ENCODE measurements at places on chromosomes 6 and 20.
A peak's percentile ranks its signal among the peaks of the same experiment; 100 is the strongest.

DNA sequence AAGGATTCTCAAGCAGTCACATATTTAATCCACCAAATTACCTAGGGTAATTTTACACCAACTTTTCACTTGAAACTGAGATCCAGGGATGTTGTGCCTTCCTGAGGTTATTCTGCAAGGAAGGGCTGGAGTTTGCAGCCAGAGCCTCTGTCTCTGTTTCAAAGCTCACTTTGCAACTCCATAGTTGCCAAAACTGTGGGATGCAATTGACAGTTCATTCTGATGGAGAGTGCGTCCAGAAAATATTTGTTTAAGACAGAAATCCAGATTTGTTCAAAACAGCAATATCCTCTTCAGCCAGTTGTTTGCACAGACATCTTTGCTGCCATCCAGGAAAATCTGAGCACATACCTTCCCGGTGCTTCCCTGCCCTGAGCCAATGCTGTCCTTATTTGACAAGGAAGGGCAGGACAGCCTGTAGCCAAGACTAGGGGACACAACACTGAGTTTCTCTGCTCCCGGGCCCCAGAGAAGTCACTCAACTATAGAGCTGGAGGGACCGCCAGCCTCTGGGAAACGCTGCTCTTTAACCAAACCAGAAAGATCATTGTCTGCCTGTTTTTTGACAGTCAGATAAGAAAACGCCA is 297.4 kb downstream of the HIVEP2 start:
- no peak for DNase-seq

- no peak for DNase-seq
These were observed 42.2 kb upstream of the ZFAND3 start for GRCh38 chr6:37777272-37777834.

GRCh38 chr6:70708448-70708847 is 40.8 kb downstream of the SMAP1 start:
- no peak for DNase-seq

- no peak for DNase-seq
These were observed 57.1 kb downstream of the OGFRL1 start for GRCh38 chr6:71345476-71346333.

GRCh38 chr6:39053016-39053624 is 4.5 kb downstream of the GLP1R start:
- peak; percentile 39 for DNase-seq

DNA sequence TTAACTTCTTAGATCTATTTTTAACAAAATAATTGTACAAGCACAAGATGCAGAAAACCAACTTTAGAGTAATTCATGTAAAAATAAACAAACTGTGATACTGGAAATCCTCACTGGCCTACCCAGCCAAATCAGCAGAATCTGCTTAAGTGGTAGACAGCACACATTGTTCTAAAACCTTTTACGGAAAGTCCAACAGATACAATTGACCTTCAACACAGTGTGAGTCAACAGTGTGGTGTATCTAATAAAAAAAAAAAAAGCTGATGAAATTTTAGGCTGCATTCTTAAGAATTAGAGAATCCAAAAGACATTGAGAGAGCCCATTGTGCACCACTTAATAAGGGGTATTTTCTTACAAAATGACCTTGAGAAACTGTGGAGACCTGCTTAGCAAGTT is 174.5 kb downstream of the COL21A1 start:
- DNase-seq = no peak

DNA sequence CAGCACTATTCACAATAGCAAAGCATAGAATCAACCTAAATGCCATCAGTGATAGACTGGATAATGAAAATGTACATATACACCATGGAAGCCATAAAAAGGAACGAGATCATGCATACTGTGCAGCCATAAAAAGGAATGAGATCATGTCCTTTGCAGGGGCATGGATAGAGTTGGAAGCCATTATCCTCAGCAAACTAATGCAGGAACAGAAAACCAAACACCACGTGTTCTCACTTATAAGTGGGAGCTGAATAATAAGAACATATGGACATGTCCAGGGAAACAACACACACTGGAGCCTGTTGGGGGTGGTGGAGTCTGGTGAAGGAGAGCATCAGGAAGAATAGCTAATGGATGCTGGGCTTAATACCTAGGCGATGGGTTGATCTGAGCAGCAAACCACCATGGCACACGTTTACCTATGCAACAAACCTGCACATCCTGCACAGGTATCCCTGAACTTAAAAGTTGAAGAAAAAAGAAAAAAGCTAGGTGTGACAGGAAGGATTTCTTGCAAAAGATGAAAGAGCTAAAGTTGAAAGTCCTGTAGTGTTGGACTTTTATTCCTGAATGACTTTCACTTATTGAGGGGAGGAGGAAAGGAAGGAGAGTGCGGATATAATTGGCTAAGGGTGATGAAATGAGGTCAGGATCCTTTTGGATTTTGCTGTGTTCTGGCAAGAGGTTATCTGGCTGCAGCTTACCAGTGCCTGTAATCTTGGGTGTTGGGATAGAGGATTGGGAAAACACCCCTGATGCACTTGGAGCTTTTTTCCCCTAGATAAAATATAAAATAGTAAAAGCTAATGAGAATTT is 8.5 kb downstream of the TRMT11 start:
- DNase-seq = no peak

DNA sequence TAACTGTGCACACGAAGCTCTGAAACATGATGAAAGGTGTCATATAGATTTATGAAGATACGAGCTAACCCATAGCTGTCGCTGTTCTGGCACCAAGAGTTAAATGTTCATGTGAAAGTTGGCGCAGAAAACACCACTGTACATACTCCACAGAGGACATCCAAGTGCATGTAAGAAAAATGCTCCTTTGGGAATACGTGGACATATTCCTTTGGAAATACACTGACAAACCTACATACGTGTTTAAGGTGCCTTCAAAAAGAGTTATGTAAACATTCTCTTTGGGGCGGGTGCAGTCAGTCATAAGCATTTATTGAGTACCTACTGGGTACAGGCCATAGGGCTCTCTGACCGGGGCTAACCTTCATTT is 723 bp upstream of the ARID1B start:
- DNase-seq = peak; percentile 74

- DNase-seq = no peak
These were observed 158.3 kb downstream of the OPRM1 start for GRCh38 chr6:154197196-154197860.

- no peak for DNase-seq
These were observed 35.2 kb downstream of the KIAA1755 start for GRCh38 chr20:38225240-38225899.

GRCh38 chr20:21027569-21027968 is 78.6 kb downstream of the LINC00237 start:
- peak; percentile 10 for DNase-seq

DNA sequence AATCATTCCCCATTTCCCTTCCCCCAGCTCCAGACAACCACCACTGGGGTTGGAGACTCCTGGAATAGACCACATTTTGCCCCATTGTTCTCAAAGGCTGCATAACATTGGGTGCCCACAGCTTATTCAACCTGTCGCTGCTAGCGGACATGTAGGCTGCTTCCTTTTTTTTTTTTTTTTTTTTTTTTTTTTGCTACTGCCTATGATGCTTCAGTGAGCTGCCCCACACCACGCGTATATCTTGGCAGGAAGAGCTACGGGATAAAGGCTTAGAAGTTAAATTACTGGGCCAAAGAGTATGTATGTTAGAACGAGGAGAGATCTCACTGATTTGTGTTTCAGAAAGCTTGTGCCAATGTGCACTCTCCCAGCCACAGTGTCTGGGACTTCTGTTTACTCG is 7.0 kb downstream of the LBP start:
- DNase-seq = peak; percentile 14

DNA sequence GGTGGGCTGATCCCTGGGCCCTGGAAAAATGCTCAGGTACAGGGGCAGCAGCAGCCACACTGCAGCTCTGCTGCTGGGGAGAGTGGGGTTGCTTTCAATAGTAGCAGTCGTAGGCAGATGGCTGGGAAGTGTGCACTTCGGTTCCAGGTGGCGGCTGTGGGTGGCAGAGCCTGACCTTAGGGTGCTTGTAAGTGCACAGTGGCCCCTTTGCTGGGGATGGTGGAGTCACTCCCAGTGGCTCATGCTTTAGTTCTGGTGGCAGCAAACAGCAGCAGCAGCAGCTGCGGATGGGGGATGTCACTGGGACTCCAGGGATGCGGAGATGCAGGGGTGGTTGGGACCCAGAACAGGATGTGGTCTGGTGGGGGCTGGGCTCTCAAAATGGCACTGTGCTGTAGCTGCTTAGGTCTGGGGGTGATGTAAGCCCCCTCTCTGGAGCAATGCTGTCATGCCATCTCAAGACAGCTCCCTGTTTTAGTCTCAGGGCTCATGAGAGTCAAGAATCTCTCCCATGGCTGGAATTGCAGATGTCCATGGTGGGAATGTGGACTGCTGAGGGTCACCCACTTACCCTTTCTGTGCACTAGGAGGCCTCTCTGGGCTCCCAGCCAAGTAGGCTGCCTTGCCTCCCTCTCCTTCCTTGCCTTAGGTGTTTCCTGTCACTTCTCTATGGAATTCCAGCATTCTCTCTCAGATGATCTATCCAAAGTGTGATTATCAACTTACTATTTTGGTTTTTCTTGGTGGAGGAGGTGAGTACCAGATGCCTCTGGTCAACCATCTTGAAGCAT is 146.7 kb upstream of the SLC22A23 start:
- DNase-seq = no peak

GRCh38 chr6:16337295-16337975 is 99.0 kb downstream of the GMPR start:
- no peak for DNase-seq

DNA sequence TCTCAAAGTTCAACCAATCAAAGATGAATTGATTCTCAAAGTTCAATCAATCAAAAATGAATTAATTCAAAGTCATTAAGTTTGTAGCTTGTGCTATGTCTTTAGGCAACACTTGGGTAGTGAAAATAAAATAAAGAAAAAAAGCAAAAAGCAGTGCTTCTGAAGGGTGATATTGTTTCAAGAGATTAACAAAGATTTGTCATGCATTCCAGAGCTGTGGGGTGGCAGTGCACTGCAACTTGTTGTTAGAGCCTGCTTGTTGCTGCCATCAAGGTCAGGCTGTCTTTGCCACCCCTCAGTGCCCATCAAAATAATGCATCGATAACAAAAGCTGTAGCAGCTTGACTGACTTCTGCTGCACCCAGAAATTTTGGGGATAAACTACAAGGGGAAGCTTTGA is 128.6 kb downstream of the RNF144B start:
- no peak for DNase-seq

- peak; percentile 70 for DNase-seq
These were observed 4.5 kb downstream of the SUN5 start for GRCh38 chr20:32999603-33000250.

DNA sequence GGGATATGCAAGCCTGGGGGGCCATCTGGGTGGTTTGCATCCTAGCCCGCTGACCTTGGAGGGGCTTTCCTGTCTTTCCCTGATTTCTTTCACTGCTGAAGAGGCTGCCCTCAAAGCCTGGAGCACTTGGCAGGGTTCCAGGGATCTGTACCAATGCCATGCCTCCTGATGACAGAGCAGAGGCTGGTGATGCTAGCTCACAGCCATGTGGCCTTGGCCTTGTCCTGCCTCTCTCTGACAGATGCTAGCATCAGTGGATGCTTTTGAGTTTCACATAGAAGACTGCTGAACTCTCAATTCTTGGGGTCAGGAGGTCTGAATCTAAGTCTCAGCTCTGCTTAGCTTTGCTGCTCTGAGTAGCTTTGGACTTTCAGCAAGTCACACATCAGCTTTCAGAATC is 21.9 kb upstream of the RREB1 start:
- no peak for DNase-seq

DNA sequence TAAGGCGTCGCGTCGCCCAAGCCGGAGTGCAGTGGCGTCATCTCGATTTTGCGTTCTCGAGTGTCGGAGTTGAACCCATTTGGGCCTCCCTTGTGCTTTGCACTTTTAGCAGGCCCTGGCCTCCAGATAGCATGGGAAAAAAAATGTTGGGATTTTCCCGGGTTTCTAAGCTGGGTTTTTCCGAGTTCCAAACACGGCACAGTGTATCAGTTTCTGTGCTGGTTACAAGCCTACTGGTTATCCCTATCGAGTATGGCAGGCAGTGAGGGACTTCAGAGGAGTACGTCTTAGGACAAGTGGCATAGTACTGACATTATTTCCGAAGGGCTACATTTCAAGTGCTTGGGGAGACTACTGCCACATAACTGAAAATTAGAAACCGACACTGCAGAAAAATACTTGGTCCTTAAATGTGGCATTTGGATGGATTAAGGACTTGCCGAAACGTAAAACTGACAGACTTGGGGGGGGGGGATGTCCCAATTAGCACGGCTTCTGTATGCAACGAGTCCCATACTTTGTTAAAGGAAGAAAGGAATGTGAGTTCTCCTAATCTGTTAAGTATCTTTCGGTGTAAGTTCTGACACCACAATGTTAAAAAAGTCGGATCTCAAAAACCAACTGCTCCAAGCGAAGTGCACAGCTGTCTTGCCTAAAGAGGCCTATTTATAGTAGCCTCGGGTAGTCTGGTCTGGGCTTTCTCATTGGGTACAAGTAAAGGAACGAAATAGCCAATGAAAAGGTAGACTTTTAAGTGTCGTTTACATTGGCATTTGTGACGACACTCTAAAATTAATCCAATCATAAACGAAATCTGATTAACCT is 70.2 kb downstream of the HFE start:
- DNase-seq = peak; percentile 99

DNA sequence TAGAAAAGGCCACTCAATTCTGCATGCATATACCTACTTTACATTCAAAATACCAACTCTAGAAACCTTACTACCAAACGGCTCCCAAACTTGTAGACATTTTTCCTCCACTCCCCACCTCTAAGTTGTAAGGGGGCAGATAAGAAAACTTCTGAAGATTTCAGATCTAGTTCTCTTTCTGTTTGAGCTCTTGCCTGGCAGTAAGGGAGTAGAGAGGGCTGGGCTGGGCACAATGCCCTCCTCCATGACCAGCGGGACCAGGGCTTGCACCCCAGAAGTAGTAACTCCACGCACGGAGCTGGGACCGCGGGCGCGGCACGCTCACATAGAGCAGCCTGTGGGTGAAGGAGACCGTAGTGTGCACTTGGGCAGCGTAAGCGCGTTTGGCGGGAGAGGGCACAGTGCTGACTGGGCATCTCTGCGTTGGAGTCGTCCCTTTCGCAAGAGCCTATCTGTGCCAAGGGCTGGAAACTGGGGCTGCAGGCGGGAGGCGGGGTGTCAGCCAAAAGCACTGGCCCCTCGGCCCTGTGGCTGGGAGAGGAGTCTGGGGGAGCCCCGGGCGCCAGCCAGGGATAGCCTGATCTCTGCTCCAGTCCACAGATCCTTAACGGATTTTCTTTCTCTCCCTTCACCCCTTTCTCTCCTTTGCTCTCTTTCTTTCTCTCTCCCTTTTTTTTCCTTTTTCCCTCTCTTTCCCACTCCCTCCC is 32.4 kb downstream of the PHACTR1 start:
- no peak for DNase-seq

- DNase-seq = no peak
These were observed 279.5 kb upstream of the SUPT3H start for GRCh38 chr6:45657226-45657625.

GRCh38 chr6:1393641-1394283 is 4.4 kb downstream of the FOXF2 start:
- no peak for DNase-seq
